Kidney tubule cell (primary cell): ENCODE measurements at places on chromosomes 7 and 10.

GRCh38 chr10:30048768-30049517, 10.4 kb downstream of the JCAD start:
- DNase-seq, result no peak

DNA sequence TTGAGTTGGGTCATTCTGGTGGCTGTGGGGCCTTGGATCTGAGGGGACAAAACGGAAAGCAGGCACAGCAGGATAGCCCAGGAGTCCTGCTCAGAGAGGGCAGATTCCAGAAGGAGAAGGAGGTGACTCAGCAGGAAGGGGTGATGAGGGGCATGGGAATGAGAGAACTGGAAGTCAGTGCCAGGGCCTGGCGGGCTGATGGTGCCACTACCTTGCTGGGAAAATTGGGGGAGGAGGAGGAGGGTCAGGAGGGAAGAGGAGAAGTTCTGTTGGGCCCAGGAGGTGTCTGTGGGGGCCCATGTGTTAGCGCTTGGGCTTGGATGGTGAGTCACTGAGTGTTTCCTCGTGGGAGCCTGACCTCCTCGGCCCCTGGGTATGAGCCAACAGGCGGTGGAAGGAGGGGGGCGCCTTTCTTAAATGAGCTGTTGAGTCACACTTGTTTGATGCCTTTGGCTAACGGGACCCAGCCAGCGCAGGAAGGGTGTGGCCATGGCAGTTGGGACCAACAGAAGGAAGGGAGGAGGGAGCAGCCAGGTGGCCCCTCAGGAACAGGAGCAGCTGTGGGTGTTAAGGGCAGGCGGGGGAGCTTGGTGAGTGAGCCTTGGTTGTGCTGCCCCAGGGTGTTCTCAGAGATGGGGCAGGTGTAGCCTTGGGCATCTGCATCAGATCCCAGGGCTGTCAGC, 130.0 kb upstream of the BTBD16 start:
- peak; percentile 95 for DNase-seq

DNA sequence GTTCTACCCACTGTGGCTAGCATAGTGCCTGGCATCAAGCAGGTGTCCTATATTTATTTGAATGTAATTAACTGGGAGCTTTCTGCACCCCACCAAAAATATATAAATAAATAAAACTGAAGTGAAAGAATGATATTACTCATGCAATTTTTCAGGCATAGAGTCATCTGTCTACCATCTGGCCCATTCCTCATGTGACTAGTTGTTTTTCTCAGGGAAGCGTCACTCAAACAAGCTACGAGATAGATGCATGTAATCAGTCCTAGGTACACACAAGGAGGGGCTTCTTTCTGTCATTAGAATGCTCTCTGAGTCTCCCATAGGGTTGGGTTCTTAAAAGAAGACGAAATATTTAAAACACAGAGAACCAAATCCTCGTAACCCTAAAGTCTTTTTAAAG, 255.5 kb upstream of the KMT2E start:
- DNase-seq, result peak; percentile 23

GRCh38 chr7:35553519-35553918, 141.4 kb downstream of the HERPUD2 start:
- DNase-seq, result no peak

DNA sequence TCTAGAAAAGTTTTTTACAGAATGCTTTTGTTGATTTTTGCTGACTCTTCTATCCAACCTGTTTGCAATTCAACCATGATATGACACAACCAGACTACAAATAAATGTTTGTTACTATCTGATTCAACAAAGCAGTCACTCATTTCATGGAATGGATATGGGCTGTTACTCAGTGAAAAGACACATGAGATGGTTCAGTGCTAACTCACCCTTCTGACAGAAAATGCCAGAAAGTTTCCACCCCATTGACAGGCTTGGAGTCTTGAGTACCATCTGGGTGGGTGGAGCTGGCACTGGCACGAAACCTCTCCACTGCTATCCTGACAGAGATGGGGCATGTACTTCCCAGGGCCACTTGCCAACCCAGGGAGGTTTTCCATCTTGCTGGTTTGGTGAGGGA, 39.5 kb downstream of the RBM28 start:
- DNase-seq, result peak; percentile 26

- DNase-seq, result no peak
Measured at GRCh38 chr10:78718032-78718572, 350.7 kb upstream of the ZMIZ1 start.

- no peak for DNase-seq
Measured at GRCh38 chr10:49803988-49804387, 41.9 kb upstream of the OGDHL start.

GRCh38 chr7:159310457-159311171, 165.9 kb upstream of the VIPR2 start:
- DNase-seq, result no peak

DNA sequence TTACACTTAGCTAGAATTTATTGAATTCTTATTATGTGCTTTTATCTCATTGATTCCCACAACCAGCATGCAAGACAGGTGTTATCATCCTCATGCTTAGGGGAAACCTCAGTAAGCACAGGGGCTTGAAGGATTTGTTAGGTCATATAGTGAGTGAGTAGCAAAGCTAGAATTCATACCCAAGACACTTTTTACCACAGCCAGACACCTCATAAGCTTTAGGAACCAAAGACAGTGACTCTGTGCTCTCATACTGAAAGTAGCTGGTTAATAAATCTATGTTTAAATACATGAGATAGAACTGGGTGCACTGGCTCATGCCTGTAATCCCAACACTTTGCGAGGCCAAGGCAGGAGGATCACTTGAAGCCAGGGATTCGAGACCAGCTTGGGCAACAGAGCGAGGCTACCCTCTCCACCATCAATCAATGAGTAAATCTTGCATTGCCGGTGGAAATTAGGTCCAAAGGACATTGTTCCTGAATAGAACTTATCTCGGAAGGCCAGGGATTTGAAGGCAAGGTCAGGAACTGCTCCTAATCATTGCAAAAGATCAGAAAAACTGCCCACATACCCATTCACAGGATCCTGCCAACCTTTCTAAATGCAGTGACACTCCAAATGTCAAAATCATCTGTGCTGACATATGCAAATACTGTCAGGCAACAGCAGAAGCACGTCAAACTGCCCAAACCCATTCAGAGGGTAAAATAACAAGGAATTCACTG, 523.5 kb downstream of the PARD3 start:
- no peak for DNase-seq

DNA sequence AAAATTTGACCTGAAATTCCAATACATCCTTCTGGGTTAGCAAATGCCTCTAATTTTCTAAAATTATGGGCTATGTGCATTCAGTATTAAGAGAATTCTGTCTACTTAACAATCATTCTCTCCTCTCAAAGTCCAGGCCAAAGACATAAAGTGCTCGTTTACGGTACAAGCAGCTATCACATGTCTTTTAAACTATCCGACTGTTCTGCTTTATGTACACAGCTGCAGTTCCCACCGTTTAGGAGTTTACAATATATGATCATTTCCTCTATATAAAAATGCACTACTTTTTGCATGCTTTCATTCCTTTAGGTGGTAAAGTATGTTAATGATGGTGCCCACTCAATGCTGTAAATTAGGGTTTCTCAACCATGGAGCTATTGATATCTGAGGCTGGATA, 34.0 kb downstream of the CDK6 start:
- no peak for DNase-seq

- DNase-seq, result no peak
Measured at GRCh38 chr7:158276414-158277218, 311.0 kb downstream of the PTPRN2 start.

DNA sequence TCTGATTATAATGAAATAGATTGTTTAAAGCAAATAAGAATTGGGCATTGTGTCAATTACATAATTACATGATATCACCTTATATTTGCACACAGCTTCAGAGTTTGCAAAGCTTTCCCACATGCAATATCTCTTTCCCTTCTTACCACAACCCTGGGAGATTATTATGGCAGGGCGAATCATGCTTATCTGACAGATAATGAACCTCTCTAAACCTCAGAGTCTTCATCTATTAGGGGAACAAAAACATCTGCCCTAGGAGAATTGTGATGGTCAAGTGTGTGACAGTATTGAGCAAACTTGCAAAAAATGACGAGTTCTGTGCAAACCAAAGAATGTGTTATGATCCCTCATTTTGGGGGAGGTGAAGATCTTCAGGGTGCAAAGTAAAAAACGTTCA, 90.0 kb downstream of the MYOF start:
- no peak for DNase-seq

GRCh38 chr7:30254717-30255063, 29.7 kb upstream of the ZNRF2 start:
- DNase-seq, result no peak

- DNase-seq, result no peak
Measured at GRCh38 chr10:847868-848267, 83.6 kb downstream of the LARP4B start.

GRCh38 chr7:74187915-74188675, 13.9 kb downstream of the EIF4H start:
- DNase-seq, result peak; percentile 73

DNA sequence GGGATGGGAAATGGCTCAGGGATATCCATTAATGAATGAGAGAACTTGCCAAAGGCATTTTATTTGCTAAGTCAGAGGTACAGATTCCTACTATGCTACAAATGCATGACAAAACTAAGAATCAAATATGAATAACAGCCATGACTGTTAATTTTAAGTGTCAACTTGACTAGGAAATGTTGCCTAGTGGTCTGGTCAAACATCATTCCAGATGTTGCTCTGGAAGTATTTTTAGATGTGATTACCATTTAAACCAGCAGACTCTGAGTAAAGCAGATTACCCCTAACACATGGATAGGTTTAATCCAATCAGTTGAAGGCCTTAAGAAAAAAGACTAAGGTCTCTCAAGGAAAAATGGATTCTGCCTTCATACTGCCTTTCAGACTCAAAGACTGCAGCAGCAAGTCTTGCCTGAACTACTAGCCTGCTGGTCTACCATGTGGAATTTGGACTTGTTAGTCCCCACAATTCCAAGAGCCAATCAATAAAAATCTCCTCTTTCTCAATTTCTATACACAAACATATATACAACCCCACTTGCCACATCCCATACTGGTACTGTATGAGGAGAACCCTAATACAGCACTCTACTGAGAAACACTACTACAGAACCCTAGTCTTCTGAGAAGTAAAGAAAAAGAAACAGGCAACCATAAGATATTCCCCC, 119.1 kb downstream of the NRBF2 start:
- no peak for DNase-seq

- DNase-seq, result no peak
Measured at GRCh38 chr10:83252596-83252995, 886.7 kb upstream of the GHITM start.
